Heart right ventricle (tissue), 16 donors: ENCODE measurements at places on chromosomes 11 and 22. TPM values are rescaled to one million over a fixed set of nuclear protein-coding genes. Genes with fewer than 3 reads are reported as not detected.

DNA sequence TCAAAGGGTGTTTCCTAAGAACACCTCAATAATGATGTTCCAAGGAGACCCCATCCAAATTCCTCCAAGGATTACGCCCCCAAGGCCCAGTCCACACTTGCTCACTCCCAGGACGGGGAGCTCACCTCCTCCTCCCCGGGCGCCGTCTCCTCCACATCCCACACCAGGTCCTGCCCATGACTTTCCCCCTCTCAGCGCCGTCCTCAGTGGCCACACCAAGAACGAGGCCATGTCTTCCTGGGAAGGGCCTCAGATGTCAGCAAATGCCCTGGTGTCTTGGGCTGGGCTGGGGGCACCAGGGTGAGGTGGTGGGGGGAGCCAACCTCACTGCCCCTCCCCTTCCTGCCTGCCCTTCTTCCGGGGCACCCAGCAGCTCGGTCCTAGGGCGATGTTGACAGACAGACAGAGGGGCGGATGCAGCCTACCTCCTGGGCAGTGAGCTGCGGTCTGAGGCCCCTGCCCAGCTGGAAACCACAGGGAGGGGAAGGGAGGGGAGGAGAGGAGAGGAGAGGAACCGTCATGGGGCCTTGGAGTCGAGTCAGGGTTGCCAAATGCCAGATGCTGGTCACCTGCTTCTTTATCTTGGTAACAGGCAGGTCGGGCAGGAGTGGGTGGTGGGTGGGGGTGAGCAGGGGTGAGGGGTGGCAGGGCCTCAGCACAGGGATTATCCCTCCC is at the start of the genes C11orf21 and TSPAN32:
Gene C11orf21 (minus strand): TSS at position 288 of the 675 bp plus-strand sequence. CDS start 110 bp downstream, at position 178.
Gene TSPAN32 (plus strand): TSS at position 383 of the 675 bp plus-strand sequence. CDS start 137 bp downstream, at position 520.
- peaks cover 35% of the 10 kb centered on the region for H3K4me1 ChIP-seq
- peak within 1 kb of the TSS; percentile 54 for H3K4me3 ChIP-seq
- no peaks in the 10 kb centered on the region for H3K36me3 ChIP-seq
- peak within 1 kb of the TSS; percentile 96 for H3K27ac ChIP-seq
- peak; percentile 77 for DNase-seq
- H3K27me3 ChIP-seq: no peaks in the 10 kb centered on the region

DNA sequence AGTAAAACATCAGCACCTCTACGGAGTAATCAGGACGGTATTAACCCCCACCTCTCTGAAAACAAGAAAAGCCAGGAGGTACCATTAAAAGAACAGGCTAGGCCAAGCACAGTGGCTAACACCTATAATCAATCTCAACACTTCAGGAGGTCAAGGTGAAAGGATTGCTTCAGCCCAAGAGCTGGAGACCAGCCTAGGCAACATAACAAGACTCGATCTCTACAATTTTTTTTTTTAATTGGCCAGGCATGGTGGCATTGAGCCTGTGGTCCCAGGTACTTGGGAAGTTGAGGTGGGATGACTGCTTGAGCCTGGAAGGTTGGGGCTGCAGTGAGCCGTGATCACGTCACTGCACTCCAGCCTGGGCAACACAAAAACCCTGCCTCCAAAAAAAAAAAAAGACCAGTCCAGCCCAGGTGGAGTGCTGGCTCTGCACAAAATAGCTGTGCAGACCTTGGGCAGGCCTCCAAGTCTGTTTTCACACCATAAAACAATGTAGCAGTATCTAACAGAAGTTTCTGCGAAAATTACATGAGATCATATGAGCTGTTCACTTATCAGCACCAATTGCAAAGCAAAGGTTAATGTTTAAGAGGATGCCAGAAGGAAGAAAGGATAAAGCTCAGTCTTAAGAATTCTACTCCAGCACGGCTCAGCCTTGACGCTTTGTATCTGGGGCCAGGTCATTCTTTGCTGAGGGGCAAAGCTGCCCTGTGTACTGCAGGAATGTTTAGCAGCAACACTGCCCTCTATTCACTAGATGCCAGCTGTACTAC is 14.8 kb downstream of the CHKA start:
- H3K27ac ChIP-seq: peak overlapping the region; percentile 21
- no peaks in the 10 kb centered on the region for H3K27me3 ChIP-seq
- H3K4me1 ChIP-seq: no peaks in the 10 kb centered on the region
- no peaks in the 10 kb centered on the region for H3K36me3 ChIP-seq
- H3K4me3 ChIP-seq: no peak overlapping the region

DNA sequence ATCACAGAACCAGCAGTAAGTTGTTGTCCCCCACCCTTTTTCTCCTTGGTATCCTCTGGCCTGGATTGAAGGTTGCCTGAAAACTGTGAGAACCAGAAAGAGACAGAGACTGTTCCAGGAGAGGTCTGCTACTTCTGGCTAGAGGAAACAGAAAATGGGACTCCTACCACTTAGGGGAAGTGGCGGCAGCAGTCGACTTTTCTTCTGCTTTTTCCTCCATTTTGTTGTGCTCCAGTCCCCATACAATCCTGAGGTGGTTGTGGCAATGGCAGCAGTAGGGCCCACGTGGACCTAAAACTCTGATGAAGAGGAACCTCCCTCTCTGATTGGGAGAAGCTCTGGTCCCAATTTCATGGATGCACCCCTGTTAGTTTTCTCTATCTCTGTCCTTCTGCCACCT is 76.0 kb upstream of the SORL1 start:
- H3K4me3 ChIP-seq: no peak overlapping the region
- H3K27me3 ChIP-seq: no peaks in the 10 kb centered on the region
- H3K27ac ChIP-seq: no peak overlapping the region
- DNase-seq: no peak

Gene PIWIL4
- total RNA-seq: 1.6 TPM

GRCh38 chr11:114080769-114081168 is 21.3 kb downstream of the ZBTB16 start:
- no peaks in the 10 kb centered on the region for H3K36me3 ChIP-seq
- H3K4me1 ChIP-seq: peaks cover 100% of the 10 kb centered on the region
- no peaks in the 10 kb centered on the region for H3K27me3 ChIP-seq
- H3K4me3 ChIP-seq: no peak overlapping the region
- DNase-seq: no peak
